ENCODE measurements at places on chromosomes 3 and 15.

GRCh38 chr15:74156678-74157411, 16.7 kb upstream of the ISLR start:
- DNase-seq, result no peak

DNA sequence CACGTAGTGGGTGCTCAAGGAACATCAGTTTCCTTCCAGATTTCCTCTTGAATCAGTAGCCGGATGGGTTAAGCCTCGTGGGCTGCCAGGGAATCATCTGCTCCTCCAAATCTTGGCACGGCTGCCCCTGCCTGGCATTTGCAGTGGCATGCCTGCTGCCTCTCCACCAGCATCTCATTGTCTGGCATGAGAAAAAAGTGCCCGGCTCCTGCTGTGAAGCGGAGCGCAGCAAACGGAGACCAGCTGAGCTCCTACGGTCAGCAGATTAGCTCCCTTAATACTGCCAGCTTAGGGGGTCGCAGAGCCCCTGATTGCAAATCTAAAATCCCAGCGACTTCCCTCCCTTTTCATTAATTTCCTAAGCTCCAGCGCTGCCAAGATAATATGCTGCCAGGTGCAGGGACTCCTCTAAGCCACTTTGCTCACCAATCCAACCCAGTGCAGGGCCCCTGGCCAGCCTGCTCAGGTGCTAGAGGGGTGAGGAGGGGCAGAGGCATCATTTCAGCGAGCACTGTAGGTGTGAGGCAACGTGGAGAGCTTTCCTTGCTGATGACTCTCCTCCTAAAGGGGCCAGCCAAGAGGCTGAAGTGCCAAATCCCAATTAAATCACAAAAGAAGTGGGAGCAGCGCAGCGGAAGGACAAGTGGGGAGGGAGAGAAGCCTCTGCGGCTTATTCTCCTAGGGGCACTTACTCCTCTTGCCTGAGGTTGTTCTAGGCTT, 49.6 kb upstream of the ST8SIA2 start:
- no peak for DNase-seq

DNA sequence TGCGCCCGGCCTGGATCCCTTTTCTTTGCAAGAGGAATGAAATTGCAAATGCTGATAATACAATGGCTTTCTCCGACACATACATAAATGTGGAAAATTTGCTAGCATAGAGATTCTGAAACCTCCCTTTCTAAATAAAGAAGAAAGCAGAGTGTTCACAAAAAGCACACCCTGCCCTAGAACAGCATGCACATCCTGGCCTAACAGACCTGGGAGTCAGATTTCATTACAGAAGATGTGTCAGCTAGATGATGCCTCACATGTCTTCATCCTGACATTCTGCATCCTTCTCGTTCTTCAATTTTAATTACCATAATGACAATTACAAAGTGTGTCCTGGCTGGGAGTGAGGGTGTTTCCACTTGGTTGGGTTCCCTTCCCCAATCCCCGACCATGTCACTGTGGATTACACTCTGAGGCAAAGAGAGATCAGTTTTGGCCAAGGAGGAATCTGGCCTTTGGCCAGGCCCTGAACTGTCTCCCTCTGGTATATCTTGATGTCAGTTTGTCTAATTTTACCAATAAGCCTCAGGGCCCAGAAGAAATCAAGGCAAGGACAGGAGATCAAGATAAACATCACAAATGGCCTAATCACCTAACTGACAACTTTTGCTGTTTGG, 104.9 kb upstream of the SPATA12 start:
- DNase-seq, result no peak

DNA sequence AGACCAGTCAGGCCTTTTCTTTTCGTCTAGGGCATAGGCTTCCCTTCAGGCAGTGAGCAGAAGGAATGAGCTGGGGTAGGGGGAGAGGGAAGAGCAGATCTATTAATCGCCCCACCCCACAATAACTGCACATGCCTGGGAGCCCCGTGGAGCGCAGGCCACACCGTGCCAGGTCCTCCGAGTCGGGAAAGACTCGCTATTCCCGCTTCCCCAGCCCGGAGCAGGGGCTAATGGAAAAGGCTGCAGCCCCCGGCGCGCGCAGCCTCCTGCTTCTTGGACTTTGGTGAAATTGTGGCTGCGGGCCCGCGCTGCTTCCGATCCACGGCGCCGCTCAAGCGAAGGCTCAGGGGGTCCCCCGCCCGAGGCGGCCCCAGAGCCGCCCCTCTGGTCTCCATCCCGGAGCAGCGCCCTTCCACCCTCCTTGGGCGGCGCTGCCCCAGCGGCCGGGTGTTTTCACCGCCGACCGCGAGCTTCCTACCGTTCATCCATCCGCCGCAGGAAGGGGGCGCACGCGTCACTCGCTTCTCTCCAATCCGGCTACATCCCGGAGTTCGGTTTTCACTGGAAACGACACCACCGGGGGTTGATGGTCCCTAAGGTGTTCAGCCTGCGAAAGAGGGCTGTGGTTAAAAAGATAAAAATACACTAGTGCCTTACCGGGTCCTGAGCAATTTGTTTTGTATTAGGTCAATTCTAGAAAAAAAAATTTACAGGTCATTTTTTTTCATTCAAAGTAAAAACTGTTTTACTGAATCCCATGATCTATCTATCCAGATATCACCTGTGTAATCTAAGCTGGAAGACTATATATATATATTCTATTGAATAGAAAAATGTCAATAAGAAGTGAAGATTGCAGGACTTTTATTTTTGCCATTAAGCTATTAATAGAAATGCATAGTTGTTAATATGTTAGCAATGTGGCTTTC, 4.4 kb upstream of the SYNM start:
- DNase-seq, result peak; percentile 21

DNA sequence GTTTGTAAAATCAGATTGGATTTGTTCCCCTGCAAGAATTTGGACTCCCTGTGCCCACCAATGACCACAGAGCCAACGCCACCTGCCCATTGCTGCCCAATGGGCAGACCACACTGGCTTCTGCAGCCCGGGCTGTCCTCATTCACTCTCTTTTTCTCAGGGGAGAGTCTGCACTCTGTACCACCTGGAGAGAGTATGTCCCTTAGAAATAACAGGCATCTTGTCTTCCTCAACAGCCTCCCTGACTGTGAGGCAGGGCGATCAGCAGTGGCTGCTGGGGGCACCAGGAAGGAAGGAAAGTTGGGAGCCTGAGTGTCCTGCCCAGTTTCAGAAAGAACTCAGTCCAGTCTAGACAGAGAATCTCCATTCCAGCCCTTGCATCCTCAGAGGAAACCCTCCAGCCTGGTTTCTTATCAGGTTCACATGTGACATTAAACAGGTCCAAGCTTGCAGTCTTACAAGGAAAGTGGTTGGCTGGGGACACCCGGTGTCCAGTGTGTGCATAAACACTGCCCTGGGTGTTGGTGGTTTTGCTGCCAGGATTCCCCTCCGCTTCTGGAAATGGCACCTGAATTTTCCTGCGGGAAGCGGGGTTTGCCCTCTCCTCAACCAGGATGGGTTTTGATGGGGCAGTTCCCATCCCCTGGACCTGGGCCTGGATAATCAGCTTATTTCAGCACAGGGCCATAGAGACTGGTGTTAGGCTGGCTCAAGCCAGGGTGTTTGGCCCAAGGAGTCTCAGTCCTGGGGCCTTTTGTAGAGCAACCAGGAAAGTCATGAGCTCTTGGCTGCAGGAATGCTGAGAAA, 37.2 kb downstream of the SSUH2 start:
- no peak for DNase-seq

GRCh38 chr3:86661817-86662216, 329.1 kb downstream of the VGLL3 start:
- DNase-seq, result no peak

- no peak for DNase-seq
These were observed 74.8 kb upstream of the RPL32 start for GRCh38 chr3:12916159-12916558.

DNA sequence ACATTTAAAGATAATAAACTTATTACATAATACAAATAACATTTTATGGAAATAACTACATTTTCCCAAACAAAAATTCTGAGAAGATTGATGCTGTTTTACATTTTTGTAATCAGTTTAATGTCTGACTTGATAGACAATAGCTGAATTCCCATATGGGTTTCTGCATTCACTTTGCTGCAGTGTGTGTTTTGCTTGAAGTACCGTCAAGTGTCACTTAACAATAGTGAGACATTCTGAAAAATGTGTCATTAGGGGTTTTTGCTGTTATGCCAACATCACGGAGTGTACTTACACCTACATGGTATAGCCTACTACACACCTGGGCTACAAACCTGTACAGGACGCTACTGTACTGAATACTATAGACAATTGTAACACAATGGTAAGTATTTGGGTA, 57.5 kb downstream of the USF3 start:
- DNase-seq, result no peak

DNA sequence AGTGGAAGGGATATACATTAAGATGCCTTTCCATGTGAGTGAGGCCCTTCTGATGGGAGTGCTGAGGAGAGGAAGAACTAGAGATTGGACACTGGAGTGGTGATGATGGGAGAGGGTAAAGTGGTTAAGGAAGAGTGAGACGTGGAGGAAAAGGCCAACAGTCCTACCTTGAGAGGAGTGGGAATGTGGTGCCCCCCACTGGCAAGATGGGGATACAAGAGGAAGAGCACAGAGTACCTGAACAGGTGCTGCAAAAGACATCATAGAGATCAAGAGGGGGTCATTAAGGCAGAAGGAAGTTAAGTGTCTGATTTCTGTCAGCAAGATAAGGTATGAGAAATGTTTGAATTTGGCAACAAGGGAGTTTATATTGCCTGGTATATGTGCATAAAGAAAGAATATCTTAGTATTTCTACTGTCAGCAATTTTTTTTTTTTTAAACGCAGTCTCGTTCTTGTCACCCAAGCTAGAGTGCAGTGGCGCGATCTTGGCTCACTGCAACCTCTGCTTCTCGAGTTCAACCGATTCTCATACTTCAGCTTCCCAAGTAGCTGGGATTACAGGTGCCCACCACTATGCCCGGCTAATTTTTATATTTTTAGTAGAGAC, 34.0 kb downstream of the ARIH2 start:
- DNase-seq, result no peak

DNA sequence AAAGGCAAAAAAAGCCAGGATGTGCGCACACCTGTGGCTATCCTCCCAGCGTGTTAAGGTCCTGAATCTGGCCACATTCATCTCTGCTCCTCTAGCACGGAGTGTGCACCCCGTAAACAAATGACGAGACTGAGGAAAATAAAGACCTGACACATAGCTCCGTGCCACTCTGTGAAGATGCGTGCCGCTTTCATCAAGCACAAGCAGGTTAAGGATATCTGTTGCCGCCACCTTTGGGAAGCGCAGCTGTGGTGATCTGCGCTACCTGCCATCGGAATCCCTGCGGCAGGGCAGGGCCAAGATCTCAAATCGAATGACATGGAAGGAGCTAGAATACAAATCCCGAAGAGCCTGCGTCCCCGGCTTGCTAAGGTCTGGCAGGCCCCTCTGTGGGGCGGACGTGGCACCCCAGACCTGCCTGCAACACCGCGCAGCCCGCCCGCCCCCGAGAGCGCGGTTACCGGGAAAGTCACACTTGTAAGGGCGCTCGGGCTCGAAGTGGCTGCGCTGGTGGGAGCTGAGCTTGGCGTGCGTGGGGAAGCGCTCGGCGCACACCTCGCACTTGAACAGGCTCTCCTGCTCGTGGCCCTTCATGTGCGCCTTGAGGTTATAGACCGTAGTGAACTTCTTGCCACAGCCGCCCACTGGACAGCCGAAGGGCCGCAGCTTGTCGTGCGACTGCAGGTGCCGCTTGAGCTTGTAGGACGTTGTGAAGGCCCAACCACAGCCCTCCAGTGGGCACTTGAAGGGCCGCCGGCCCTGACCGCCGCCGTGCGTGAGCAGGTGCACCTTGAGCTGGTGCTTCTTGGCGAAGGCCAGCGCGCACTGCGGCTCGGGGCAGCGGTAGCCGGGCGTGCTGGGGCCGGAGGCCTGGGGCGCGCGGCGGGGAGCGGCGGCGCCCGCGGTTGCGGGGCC, 936 bp downstream of the ZXDC start:
- DNase-seq, result peak; percentile 33

DNA sequence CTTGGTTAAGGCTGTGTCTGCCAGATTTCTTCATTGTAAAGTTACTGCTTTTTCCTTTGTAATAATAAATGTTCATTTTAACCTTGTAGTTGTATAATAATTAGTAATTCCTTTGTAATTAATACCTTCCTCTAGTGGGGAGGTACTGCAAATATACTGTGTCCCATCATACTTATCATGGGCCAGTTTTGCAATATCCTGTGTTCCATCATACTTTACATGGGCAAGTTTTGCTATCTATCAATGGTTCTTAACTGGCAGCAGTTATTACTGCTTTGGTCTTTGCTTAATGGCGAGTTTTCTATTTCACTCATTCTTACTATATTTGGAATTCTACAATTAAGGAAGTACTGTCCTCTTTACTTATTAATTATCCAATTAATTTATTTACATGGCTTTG, 10.6 kb downstream of the ATP2C1 start:
- DNase-seq, result no peak

GRCh38 chr15:94066046-94066445, 165.3 kb upstream of the MCTP2 start:
- DNase-seq, result no peak

DNA sequence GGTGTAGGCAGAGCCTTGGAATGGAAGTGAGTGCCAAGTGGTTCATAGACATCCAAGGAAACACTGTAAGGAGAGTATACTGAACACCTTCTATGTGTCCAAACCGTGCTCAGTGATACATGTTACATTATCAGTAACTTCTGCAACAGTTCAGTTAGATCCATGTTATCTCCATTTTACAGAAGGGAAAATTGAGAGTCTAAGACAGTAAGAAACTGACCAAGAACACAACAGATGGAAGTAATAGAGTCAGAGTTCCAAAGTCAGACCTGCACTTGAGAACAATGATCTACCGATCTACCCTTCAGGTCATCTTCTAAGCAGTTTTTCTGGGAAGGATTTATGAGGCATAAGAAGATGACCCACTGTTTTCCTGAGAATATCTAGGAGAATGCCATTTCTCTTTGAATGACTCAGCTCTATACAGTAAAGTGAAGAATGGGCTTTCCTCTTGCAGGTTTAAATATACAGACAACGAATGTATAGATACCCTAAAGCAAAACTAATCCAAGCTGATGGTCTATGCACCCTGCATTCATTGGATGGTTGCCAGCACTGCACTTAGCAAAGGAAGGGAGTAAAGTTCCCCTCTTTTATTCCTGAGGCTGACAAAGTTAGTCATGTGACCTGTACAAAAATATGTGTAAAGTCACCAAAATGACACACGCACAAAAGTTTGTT, 604.1 kb upstream of the MDFIC2 start:
- DNase-seq, result no peak

DNA sequence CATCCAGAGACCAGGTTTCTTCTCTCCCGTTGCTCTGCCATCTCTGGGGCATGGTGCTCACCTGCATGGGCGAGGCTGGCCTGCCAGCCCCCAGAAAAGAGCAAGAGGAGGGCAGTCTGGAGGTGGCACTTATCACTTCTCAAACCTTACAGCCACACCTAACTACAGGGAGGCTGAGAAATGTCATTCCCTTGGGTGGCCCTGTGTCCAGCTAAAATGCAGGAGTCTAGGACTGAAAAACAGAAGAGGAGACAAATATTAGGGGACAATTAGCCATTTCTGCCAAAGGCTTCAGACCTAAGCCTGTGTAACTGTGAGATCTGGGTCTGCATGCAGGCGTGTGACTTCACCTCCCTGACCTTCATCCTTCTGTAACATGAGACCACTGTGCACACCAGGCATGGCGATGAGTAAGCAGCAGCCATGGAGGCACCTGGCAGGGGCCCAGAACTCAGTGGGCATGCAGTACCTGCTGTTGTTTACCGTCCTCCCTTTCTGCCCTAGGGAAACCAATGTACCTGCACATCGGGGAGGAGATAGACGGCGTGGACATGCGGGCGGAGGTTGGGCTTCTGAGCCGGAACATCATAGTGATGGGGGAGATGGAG, 83.4 kb downstream of the MESD start:
- DNase-seq, result no peak

All from SW 1271 (cell line).